ENCODE measurements at places on chromosomes 12 and 14. TPM values are rescaled to one million over a fixed set of nuclear protein-coding genes. Genes with fewer than 3 reads are reported as not detected.

Gene PLEK2
- total RNA-seq = 35.5 TPM

Gene DIO3
- total RNA-seq = not detected

Gene IRAK3
- 1.9 TPM for total RNA-seq

Gene KRT2
- not detected for total RNA-seq

Gene TC2N
- total RNA-seq = 3.0 TPM

Gene TMEM119
- not detected for total RNA-seq

Gene KRT75
- total RNA-seq = not detected

Gene MGST1
- 49.4 TPM for total RNA-seq

Gene WNT5B
- 6.6 TPM for total RNA-seq

Gene EPS8
- 47.0 TPM for total RNA-seq

Gene ENO2
- 47.4 TPM for total RNA-seq

Gene ZNF740
- 5.5 TPM for total RNA-seq

Gene KRT86
- total RNA-seq = 2.2 TPM

Gene OR6J1
- total RNA-seq = not detected

Gene SLC7A8
- 3.3 TPM for total RNA-seq

Gene RBM23
- total RNA-seq = 76.4 TPM

Gene INHBE
- total RNA-seq = 0.29 TPM

Gene FBXL14
- total RNA-seq = 5.5 TPM

Gene TMEM30B
- 4.8 TPM for total RNA-seq

Gene FERMT2
- 60.1 TPM for total RNA-seq

Gene MMP17
- total RNA-seq = 0.69 TPM

Gene BDKRB1
- total RNA-seq = 0.40 TPM

Gene C12orf42
- not detected for total RNA-seq

Gene MYO1H
- total RNA-seq = not detected

Gene NR4A1
- 2.2 TPM for total RNA-seq

Gene SIX4
- 11.4 TPM for total RNA-seq
